ENCODE measurements at places on chromosomes 3 and 15.
A peak's percentile ranks its signal among the peaks of the same experiment; 100 is the strongest.

DNA sequence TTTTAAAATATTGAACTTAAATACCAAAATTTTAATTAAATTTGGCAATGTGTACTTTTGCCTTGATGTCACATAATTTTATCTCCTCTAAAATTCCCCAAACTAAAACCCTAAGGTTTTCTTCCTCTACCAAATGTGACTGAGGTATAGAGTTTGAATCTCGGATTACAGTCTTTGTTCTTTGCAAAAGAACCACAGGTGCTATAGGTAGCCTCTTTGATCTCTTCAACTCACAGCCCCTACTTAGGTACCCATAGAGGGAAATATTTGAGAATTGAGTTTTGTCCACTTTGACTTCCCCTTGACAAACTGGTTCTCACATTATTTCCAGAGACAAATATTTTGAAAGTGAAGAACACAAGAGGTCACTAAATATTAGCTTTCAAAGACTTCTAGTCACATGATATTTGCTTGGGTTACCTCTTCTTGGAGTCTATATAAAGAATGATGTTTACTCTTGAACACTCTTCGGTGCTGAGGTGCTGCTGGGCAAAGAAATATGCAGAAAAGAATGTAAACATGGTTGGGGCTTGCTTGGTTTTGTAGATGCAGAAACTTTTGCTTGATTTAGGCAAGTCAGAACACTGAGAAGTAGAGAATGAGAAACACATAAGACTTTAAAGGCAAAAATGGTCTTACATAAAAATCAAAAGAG is 120.8 kb upstream of the MCTP2 start:
- no peak for DNase-seq

- DNase-seq: no peak
Observed at GRCh38 chr15:85751291-85752123, 43.2 kb downstream of the KLHL25 start.

- DNase-seq: no peak
Observed at GRCh38 chr15:76380249-76380648, 43.7 kb downstream of the ISL2 start.

DNA sequence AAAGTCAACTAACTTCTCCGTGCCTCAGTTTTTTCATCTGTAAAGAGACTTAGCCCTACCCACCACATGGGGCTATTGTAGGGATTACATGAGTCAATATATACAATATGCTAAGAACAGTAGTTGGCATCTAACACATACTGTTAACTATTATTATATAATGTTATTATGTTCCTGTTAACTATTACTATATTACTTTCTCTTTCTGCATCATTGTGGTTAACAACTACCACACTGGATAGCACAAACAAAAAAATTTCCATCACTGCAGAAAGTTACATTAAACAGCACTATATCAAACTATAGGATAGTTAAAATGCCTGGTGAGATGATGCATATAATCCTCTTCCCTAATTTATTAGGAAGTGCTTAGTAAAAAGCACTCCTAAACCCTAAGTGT is 23.7 kb downstream of the STAG1 start:
- DNase-seq: no peak

- no peak for DNase-seq
Observed at GRCh38 chr3:137694836-137695235, 69.3 kb upstream of the SOX14 start.

DNA sequence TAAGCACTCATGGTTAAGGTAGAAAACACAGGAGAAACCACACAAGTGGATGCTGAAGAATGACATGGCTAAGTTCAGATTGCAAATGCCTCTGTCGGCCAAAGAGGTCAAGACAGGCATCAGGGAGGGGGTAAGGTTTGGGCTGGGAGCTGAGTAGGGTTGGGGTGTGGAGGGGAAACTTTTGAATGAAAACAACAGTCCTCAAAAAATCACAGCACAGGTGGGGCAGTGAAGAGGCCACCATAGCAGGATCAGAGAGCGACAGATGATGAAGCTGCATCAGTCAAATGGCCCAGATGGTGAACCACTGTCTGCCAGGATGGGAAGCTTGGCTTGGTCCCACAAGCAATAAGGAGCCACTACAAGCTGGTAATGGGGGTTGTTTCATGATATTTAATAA is 74.9 kb downstream of the ADCY5 start:
- DNase-seq: peak; percentile 92
